ENCODE measurements at places on chromosomes 3 and 15.

DNA sequence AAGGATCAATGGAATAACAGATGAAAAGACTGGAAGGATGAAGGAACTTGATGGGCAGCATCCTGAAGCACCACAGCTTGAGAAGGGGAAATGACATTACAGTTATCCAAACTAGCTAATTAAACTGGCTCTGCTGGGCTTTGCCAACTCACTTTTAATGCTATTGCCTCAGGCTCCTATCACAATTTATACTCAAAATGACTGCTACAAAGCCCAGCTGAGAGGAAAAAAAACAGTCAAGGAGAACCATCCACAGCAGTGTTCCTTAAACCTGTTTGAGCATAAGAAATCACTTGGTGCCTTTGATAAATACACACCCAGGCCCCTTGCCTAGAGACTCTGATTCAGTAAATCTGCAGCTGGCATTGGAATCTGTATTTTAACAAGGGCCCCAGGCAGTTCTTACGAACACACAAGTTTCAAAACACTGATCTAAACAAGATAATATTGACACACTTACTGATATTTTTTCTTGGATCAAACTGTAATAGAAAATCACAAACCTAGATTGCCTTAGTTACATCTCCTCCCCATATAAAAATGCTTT is 85.8 kb downstream of the MB21D2 start:
- no peak for DNase-seq

GRCh38 chr15:78064544-78064943 is 13.0 kb downstream of the TBC1D2B start:
- DNase-seq, result no peak

DNA sequence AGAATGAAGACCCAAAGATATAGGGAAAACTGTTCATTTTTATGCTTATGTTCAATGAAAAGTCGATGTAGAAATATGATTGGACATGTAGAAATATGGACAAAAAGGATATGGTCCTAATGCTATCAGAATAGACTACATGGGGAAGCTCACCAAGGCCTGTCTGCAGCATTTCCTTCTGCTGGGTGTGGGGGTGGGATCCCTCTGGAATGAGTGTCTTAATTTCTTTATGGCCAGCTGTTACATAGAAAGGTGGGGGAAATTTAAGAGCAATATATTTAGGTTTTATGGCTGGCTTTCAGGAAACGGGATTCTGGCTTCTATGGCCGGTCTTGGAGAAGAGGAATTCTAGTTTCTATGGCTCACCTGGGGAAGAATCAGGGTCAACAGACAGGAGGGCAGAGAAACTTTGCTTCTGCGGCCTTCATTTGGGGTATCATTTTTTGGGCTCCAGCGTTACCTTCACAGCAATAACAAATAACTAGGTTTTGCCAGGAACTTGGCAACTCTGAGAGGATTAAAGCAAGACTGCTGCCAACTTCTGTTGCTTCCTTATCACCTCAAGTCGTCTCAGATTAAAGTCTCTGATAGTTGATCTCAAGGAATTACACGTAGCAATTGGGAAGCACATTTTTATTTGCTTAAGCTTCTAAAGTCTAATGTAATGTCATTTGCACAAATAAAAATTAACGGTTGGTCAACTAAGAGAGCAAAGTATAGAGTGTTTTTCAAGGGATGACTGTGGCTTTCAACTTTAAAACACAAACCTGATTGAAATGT is 57.0 kb upstream of the GATM start:
- no peak for DNase-seq

- DNase-seq, result no peak
Observed at GRCh38 chr3:194158942-194159439, 23.0 kb downstream of the HES1 start.

GRCh38 chr3:128488991-128489673 is 3.9 kb downstream of the GATA2 start:
- DNase-seq, result peak; percentile 48

GRCh38 chr3:12472796-12473195 is 11.5 kb upstream of the TSEN2 start:
- no peak for DNase-seq

GRCh38 chr3:58691997-58692396 is 25.4 kb upstream of the FAM3D start:
- DNase-seq, result no peak

DNA sequence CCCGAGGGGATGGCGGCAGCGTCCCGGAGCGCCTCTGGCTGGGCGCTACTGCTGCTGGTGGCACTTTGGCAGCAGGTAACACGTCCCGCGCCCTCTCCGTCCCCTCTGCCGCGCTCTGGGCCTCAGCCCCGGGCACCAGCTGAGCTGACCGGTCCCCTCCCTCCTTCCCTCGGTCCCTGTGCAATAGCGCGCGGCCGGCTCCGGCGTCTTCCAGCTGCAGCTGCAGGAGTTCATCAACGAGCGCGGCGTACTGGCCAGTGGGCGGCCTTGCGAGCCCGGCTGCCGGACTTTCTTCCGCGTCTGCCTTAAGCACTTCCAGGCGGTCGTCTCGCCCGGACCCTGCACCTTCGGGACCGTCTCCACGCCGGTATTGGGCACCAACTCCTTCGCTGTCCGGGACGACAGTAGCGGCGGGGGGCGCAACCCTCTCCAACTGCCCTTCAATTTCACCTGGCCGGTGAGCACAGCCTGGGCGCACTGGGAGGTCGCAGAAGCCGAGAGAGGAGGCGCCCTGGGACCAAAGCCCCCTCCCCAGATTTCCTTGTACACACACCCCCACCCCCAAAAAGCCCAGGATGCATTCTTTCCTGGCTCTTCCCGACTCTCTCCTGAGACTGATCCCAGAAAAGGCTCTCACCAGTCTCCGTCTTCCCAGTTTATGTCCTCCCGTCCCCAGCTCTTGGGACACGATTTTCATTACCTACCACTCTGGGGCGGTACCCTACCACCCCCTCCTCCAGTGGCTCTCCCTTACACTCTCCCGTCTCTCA is 705 bp downstream of the DLL4 start:
- DNase-seq, result no peak

DNA sequence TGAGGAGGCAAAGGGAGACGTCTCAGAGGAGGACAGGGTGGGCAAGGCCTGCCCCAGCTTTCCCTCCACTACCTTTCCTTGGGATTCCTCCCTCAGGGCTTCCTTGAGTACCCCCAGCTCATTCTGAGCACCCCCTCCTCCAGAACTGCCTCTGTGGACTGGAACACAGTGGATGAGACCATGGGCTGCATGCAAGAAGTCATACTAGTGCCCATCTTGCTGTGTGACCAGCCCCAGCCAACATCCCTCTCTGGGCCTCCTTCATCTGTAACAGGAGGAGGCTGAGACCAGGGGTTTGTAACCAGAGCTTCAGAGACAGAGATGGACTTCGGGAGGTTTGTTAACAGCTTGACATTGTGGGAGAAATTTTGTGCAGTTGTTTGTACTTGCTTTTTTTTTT is 25.6 kb downstream of the FEM1B start:
- DNase-seq, result no peak

DNA sequence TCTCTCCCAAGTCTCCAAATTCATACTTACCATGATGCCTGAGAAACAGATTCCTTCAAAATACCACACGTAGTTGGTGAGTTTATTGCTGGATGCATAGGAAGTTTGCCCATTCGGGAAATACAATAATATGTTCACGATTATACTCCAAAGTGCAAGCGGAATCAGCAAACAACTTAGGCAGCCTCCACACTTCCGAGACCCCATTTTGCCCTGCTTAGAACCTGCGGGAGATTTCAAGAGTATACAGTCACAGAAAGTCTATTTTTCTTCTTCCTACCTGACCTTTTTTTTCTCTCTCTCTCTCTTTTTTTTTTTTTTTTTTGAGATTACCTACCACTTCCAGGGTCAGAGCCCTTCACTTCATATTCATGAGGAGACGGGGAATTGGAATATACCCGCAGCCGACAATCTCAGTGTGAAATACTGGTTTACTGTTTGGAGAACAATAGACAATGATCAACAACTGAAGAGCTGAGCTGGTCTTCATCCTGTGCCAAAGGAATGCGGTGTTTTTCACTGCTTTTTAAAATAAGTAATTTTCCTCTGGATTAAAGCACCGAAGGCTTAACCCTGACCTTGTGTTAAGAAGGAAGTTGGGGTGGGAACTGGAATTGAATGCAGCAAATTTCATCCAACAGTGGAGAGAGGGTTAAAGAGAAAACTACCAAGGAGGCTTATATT is at the start of gene TM4SF18:
Gene TM4SF18 (minus strand): TSS at position 461 of the 684 bp plus-strand sequence. CDS start 254 bp downstream, at position 207.
- DNase-seq, result no peak

GRCh38 chr15:33357845-33358244 is 47.1 kb downstream of the RYR3 start:
- DNase-seq, result no peak

DNA sequence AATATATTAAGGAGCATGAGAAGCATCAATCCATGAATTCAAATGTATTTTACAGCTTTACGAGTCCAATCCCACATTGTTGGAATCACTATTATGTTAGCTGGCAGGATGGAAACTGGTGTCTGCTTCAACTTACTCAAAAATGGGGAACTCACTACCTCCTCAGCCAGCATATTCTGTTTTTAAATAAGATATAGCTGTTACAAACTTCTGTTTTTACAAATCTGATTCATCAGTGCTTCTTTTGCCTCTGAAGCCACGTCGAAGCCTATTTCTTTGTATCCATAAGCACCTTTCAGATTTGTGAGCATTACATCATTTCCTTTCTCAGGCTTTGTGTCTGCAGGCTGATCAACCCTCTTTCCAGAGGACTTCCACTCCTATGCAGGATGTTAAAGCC is 105.9 kb downstream of the TPRG1 start:
- no peak for DNase-seq

- no peak for DNase-seq
Observed at GRCh38 chr3:177603148-177603603, 405.9 kb upstream of the TBL1XR1 start.

- no peak for DNase-seq
Observed at GRCh38 chr15:38176155-38176554, 76.5 kb upstream of the SPRED1 start.

Data from NCI-H2081 (cell line).